ENCODE measurements at places on chromosomes 13 and 19.

GRCh38 chr19:50480281-50481111 is 3.8 kb upstream of the GARIN5A start:
- no peak for DNase-seq

DNA sequence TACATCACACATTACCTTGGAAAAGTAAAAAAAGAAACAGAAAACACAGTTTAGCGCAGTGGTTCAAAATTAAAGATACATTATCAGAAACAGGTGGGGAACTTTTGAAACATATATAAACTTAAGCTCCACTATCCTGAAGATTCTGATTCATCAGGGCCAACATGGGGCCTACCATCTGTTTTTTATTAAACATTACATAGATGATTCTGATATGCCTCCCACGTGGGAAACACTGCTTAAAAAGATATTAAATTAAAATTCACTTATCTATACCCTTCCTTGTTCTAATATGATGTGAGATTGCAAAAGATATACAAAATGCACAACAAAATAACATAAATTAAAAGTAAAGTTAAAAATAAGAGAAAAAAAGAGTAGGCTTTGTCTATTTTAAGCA is 125.0 kb downstream of the VWA8 start:
- no peak for DNase-seq

GRCh38 chr19:3945838-3946237 is 13.0 kb downstream of the NMRK2 start:
- DNase-seq, result no peak

- no peak for DNase-seq
Observed at GRCh38 chr13:112916296-112916695, 52.7 kb upstream of the MCF2L start.

DNA sequence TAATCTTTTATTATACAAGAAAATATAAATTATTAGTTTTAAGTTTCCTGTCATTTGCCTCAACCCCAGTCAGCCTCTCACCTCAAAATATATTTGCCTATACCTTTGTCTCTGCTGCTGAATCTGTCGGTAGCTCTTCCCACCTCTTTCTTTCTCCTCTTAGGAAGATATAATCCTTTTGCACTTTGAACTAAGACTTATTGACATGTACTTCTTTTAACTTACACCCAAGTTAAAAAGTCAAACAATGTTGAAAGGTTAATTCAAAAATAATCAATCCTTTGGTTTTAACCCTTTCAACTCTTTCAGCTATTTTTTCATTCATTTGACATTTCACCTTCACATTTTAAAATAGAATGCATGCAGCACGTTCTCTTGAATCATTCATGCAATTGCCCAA is 9.0 kb upstream of the KL start:
- no peak for DNase-seq

DNA sequence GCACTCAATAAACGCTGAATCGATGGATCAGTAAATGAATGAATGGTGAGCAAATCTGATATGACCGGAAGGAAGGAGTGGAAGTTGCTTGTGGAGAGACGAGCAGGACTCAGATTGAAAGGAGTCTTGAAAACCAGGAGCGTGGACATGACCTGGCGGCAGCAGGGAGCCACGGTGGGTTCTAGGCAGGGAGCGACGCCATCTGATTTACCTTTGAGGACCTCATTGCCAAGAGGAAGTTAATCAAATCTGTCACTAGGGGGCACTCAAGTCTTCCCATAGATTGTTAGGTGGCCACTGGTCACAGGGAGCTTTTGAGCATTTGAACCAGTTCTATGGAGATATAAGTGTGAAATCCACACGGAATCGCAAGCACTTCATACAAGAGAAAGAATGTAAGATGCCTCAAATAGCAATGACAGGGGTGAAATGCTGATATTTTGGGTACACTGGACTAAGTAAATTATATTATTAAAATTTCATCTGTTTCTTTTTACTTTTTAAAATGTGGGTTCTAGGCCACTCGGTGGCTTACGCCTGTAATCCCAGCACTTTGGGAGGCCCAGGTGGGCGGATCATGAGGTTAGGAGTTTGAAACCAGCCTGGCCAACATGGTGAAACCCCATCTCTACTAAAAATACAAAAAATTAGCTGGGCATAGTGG is 9.2 kb upstream of the FBN3 start:
- DNase-seq, result peak; percentile 85

GRCh38 chr13:100528820-100529219 is 59.8 kb downstream of the GGACT start:
- no peak for DNase-seq

- DNase-seq, result peak; percentile 58
Observed at GRCh38 chr19:38669552-38669951, 22.1 kb downstream of the ACTN4 start.

DNA sequence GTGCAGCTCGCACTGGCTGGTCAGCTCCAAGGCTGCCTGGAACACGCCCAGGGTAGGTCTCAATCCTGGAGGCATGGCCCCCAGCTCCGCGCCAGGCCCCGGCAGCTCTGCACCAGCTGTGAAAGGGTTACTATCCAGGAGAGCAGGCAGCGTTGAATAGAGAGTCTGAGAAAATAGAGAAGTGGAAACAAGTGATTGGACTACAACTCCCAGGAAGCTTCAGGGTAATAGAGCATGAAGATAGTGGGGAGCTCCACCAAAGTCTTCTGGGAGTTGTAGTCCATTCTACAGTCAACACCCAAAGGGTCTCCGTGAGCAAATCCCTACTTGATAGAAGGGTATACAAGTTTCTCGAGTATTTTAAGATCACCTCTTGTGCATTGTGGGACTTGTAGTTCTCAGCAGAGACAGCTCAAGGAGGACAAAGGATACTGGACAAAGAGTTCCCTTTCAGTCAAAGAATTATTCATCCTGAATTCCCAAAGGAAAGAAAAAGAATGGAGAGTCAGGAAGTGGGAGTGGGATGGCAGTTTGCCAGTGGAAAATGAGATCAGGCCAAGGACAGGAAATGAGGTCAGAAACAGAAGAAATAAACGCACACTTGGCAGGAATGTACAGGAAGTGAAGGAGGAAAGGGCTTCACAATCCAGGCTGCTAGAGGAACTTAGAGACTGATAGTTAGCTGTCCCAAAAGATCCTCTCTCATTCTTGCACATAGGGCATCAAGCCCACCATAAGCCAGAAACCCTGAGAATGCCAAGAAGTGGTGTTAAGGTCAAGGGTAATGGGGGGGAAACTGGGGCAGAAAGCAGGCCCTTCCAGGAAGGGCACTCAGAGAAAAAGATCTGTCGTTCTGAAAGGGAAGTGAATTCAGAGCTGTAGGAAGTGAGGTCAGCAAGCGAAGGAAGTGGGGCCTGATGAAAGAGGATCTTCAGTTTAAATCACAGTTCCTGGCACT is 5.5 kb upstream of the MAMSTR start:
- DNase-seq, result peak; percentile 72

DNA sequence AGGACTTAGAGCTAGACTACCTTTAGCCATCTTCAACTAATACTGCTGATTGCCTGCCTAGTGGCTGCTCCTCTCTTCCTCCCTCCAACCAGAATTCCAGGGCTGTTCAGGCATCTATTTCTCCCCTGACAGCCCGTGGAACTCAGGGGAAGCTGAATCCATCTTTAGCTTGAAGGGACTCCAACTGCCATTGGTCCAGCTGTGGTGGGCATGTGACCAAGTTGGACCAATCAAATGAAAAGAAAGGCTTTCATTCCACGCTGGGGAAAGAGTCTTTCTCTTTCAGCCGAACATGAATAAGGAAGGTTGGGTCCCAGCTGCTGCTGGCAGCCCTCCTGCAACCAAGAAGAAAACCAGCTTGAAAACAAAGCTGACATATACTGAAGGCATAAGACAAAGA is 168.5 kb upstream of the OBI1 start:
- DNase-seq, result no peak

GRCh38 chr19:51031220-51031879 is 3.5 kb downstream of the KLK12 start:
- no peak for DNase-seq

DNA sequence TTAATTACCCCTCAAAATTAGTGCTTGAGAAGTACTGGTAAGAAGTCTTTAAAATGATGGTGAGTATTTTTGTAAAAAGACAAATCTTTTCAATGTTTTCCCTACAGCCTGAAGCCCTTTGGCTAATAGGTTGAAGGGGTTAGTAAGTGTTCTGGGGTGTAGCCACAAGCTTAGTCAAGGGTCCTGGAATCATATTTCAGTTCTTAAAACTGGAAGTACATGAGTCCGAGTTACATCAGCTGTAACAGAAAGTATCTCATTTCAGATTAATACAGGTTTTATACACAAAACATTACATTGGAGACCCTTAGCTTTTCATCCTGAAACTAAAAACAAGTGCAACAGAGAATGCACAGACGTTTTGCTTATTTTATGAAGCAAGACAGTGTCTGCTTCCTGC is 52.7 kb upstream of the TEX29 start:
- DNase-seq, result no peak

DNA sequence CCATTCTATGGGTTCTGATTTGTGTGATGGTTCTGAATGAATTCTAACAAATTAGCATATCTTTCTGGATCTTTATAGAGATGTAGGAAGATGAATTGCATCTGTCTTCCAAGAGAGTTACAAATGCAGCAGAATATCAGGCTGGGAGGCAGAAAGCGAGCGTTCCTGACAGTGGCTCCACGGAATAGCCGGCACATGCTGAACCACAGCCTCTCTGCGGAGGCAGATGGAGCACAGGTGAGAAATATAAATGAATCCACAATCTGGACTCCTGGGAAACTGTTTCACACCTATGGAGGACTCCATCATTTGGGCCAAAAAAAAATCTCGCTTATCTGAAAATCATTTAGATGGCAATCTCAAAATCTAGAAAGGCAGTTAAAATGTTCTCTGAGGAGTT is 34.5 kb upstream of the WASF3 start:
- no peak for DNase-seq

DNA sequence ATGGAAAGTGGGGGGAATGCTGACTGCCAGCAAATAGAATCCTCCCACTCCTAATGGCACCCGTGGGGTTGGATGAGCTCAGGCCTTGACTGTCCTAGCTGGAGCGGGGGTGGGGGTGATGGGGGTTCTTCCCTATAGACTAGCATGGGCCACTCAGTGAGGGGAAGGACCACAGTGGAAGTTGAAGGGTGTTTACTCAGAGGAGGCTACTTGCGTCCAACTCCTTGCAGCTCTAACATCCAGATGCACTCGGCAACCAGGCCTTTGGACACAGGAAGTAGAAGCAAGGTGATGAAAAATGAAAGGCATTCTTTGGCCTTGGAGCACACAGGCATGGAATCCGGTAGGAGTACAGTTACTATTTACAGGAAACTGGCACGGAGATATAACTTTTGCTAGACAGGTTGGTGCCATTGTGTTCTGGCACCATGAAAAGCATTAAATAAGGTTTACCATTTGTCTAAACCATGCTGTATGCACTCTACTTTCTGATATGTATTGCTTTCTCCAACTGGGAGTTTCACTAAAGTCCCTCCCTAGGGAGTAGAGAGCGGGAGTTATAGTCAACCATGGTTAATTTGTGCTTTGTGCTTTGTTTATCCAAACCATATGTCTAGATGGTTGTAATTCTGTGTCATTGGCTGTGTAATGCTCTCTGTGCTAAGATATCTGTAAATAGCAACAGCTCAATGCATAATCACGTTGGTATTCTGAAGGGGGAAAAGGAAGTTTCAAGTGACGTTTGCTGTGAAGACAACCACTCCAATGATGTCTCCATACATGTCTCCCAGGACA is 125.3 kb downstream of the TSHZ3 start:
- DNase-seq, result no peak

GRCh38 chr13:27909378-27909777 is 10.4 kb upstream of the PDX1 start:
- no peak for DNase-seq

DNA sequence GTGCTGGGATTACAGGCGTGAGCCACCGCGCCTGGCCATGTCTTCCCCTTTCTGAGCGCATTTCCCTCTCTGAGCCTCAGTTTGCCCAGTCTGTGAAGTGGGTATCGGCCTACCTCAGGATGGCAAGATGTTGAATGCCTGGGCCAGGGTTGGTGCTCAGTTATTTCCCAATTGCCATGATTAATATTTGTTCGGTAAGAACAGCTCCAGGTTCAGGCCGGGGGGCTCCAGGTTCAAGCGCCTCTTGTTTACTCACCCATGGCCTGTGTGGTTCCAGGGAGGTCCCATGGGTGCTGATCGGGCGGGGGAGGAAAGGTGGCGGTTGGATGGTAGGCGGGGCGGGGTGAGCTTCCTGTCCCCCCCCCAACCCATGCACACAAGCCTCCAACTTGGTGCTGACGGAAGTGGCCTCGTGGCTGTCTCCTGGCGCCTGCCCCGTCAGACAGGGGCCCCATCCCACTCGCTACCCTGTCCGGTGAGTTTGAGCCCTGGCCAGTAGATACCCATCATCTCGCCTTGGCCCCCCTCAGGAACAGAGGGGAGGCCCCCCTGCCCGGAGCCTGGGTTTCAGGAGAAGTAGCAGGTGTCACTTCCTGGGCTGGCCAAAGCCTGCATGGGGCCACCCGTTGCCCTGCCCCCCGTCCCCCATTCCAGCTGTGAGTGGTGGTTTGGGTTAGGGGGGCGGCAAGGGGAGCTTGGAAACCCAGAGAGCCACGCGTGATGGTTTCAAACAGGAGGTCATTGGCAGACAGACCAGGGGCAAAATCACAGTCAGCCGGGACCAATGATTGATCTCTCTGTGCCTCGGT is at the start of gene FCHO1:
Gene FCHO1, plus strand, starts transcription at position 375 of the 809 bp plus-strand sequence. CDS start 3,688 bp downstream, outside the sequence.
- DNase-seq, result peak; percentile 88

- DNase-seq, result no peak
Observed at GRCh38 chr13:43354153-43354945, 331.0 kb downstream of the DNAJC15 start.

DNA sequence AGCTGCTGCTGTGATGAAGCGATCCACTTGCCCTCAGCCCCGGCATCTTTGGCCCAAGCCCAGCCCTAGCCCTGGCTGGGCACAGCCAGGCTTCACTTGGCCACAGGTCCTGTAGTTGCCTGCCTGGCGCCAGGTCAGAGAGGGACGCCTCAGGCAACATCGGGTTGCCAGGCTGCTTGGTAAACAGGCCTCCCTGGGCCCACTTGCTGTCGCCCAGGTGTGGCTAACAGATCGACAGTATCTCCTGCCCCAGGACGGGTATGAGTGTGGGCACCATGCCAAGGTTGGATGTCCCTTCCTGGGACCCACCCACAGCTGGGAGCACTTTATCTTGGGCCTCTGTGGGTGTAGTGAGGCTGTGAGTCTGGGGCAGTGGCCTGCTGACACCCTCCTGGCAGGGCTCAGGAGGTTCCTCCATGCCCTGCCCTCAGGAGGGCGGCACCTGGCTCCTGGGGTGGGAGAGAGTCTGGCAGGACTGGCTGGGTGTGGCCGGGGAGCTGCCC is 27.8 kb downstream of the CARM1 start:
- DNase-seq, result no peak

- DNase-seq, result no peak
Observed at GRCh38 chr19:37077501-37077933, 716 bp upstream of the ZNF420 start.
